ENCODE measurements at places on chromosomes 7 and 10.

- no peak for DNase-seq
Measured at GRCh38 chr10:70255329-70256299, 22.4 kb upstream of the PPA1 start.

GRCh38 chr7:101093906-101094305 is 8.6 kb downstream of the TRIM56 start:
- DNase-seq, result no peak

- peak; percentile 26 for DNase-seq
Measured at GRCh38 chr10:21318540-21319167, 206.8 kb downstream of the SKIDA1 start.

DNA sequence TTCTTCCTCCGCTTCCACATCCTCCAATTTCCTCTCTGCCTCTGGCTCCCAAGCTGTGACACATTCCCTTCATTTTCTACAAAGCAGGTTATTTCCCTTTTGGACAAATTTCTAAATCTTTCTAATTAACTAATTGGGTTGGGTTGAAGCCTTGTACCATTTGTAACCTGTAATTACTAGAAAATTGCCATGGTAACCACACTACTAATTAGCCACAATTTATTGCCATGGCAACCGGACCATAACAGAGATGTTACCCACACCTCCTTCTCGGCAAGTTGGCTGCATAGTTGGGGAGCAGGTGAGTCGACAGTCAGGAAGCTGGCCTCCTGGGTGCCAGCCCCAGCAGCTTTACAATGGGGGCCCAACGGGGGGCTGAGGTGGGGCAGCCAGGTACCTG is 61.6 kb downstream of the GOLGA7B start:
- peak; percentile 90 for DNase-seq

GRCh38 chr10:15046626-15047025 is 2.9 kb downstream of the OLAH start:
- no peak for DNase-seq

- no peak for DNase-seq
Measured at GRCh38 chr10:802506-802905, 113.0 kb upstream of the DIP2C start.

Data from COR-L47 (cell line).